ENCODE measurements at places on chromosomes 1 and 21. TPM values are rescaled to one million over a fixed set of nuclear protein-coding genes. Genes with fewer than 3 reads are reported as not detected.

DNA sequence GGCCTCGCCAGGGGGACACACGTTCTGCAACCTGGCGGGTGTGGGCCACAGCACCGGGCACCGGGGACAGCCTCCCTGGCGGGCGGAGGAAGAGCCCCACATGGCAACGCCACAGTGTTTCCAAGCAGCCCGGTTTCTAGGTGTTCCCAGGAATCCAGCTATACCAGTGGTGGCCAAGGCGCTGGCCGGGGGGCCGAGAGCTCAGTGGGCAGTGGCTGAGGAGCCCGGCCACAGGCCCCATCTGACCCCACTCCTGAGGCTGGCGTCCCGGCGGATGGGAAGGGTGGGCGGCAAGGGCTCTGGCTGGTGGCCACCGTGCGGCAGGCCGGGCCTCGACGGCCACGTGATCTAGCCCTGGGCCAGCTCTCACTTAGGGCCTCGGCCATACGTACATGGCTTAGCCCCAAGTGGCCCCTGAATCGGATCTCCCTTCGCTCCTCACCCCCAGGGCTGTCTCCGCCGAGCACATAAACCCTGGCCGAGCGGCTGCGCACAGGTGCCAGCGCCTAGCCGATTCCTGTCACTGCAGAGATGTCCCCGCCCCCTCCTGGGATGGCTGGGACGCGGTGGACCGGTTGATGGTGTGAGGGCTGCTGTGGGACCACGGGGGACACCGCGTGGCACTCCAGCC, 68.7 kb downstream of the MORN1 start:
- DNase-seq: no peak

GRCh38 chr1:39788426-39788757, 273 bp downstream of the BMP8B start:
- DNase-seq: no peak

GRCh38 chr1:96358057-96358456, 363.5 kb upstream of the PTBP2 start:
- DNase-seq: peak; percentile 19

DNA sequence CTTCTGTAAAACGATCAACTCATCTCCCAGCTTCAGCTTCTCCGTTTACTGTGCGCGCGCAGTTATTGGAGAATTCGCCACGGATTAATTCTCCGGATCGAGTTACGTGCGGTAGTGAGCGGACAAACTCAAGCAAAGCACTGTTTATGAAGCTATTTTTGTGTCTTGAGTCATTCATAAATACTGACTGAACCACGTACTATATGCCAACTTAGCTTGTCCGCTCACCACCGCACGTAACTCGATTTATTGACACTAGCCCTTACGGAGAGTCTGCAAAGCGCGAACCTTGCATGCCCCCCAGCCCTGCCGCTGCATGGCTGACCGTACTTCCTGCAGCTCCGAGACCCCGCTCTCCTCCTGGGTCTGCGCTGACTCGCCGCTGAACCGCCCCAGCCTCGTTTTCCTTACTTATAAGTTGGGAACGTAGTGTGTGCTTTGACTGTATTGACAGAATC, 773 bp downstream of the CHD1L start:
- no peak for DNase-seq

DNA sequence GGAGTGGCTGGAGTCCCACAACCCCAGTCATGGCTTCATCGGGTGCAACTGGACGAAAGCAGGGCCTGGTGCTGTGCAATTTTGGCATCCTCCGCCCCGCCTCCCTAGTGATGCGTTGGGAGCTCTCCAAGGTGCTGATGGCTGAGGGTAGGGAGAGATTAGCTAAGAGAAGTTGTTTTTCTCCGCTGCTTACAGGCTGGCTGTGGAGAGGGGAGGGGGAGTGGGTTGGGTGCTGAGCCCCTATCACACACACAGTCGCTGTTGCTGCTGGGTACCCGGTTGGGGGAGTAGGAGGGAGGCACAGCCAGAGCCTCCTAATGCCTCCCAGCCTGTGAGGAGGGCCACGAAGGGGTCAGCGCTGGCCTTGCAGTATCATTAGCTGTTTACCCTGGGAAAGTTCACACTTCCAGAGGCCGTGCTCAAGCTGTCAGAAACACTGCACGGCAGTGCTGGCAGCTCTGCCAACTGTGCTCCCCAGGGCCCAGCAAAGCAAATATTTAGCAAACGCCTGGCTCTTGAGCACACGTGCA, 110.0 kb downstream of the GRIK3 start:
- no peak for DNase-seq

DNA sequence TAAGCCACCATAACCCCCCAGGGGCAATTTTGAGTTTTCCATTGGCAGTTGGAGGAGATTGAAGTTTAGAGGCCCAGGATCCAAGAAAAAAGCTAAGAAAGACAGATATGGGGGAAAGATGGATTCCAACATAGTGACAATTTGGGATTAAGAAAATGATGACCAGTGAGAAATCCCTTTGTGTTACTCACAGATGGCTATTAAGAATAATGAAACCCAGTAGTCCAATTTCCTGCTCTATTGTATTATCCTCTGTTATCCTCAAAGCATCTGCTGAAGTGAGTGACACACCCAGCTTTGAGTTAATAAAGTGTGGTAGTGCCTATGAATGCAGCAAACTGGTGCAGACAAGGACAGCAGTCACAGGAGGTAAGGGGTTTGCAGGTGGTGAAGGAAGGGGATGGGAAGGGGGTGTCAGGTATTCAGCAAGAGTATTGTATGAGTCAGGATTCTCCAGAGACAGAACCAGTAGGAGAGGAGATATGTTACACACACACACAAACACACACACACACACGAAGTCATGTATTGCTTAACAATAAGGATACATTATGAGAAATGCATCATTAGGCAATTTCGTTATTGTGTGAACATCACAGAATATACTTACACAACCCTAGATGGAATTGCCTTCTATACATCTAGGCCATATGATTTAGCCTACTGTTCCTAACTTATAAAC, 112.4 kb upstream of the VANGL1 start:
- no peak for DNase-seq

- peak; percentile 99 for DNase-seq
Measured at GRCh38 chr1:35192853-35193664, at the start of gene SFPQ. SFPQ (minus strand) TSS chr1:35193145; CDS start chr1:35193049, 96 bp downstream.

DNA sequence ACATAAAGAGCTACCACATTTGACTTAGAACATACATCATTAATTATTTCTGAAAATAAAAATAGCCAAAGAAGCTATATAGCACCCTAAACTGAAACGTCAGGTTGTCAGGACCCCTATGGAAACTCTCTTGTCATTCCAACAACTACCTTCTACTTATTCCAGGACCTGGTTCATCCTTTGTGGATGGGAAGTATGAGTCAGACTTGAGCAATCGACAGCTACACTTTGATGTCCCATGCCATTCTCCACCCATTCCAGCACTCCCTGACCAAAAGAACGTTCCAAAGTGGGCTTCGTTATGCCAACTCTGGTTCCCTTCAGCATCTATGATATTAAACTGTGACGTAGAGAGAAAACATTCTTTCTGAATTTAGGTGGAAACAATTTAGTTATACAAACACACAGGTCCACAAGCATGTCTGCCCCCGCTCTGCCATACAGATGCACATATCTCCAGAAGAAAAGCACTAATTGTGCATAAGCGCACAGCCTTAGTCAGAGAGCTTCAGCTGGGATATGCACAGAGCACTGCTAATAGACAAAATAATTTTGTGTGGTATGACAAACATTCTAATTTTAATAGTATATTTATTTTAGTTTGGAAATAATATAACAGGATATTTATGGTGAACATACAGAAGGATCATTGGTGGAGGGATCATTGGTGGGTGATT, 723.1 kb upstream of the B3GALT2 start:
- DNase-seq: no peak

DNA sequence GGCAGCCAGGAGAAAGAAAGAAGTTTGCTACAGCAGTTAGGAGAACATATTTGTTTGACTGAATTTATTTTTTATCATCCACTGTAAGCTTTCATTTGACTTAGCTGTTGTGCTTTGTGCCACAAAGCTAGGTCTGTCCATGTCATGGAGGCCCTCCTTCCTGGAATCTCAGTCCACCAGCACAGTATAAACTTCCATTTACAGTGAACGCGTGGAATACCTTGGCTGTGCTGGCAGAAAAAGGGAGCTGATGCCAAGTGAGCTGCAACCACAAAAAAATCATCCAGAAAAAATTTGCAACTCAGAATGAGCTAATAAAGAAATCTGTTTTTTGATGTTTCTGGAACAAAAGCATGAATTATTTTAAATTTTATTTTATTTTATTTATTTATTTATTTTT, 72.6 kb downstream of the ATP6V1G3 start:
- no peak for DNase-seq

DNA sequence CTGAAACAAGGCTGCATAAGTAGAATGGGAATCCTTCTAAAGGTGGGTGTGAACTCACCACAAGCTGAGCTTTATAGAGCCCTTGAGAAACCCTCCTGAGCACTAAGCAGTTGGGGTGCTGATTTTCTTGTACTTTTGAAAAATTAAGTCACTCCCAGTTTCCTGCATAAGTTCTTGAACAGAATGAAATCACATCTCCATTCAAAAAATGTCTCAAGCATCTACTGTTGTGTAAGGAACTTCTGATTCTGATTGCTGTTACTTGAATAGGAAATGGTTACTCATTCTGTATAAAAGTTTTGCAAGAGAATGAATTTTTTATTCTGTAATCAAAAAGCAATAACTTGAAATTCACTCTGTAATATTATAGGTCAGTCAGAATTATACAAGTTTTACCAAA, 50.8 kb upstream of the WNT2B start:
- no peak for DNase-seq

DNA sequence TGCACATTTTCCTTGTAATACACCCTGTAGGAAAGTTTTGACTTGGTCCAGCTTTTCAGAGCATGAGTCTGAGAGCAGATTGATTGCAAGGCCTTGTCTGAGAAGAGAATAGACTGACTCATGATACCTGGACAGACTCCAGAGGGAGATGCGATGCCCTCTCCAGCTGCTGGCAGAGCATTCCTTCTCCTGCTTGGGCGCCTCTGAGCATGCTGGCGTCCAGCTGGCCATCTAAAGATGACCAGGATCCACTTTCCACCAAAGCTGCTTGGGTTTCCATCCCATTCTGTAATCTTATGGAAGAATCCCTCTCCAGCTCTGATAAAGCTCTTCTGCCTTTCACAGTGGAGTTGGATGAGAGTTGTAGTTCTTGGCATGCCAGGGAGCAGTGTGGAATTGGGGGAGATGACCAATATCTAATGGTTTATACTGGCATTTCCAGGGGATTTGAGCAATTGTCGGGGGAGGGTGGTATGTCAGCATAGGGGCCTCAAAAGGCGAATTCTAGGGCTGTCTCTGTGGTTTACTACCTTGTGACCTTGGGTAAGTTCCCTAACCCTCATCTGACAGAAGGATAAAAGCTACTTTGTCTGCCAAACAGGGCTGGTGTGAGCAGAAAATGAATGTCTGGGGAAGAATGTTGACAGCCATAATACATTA, 19.5 kb downstream of the SZRD1 start:
- DNase-seq: peak; percentile 36

DNA sequence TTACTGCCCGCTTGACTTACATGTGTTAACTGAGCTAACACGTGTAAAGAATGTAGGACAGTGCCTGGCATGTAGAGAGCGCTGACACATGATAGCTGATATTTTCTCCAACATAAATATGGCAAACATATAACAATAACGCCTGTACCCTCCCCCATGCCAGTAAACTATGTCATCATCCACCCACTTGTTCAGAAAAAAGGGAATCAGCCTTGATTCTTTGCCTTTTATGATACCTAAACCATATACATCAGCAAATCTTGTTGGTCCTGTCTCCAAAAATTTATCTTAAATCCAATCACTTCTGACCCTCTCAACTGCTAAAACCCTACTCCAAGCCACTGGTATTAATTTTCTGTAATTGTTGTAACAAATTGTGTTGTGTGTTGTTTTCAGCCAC, 1.1 kb upstream of the ZNF692 start:
- DNase-seq: no peak

GRCh38 chr1:43786960-43787359, 79.6 kb downstream of the ST3GAL3 start:
- DNase-seq: no peak

GRCh38 chr1:15304708-15305467, 57.9 kb downstream of the FHAD1 start:
- peak; percentile 35 for DNase-seq

GRCh38 chr21:42191064-42191463, 27.9 kb upstream of the ABCG1 start:
- no peak for DNase-seq

C1orf87 gene
- total RNA-seq: not detected

PDE4B gene
- 26.9 TPM for total RNA-seq

CELA2B gene
- total RNA-seq: not detected

CR1L gene
- under 0.01 TPM for total RNA-seq

CHRM3 gene
- total RNA-seq: 54.7 TPM

NHLH1 gene
- total RNA-seq: not detected

SLC6A17 gene
- total RNA-seq: not detected

Measured in hematopoietic multipotent progenitor cell (in vitro differentiated cells).